Activated T-helper 1 cell treated with anti-CD3 and anti-CD28 coated beads, Interleukin-2, amount 50 U/mL, for 16 hours (primary cell): ENCODE measurements at places on chromosomes 16 and 17.

GRCh38 chr17:38544175-38544838, 61.4 kb downstream of the SRCIN1 start:
- DNase-seq, result no peak

- DNase-seq, result no peak
These were observed 41.0 kb upstream of the MSI2 start for GRCh38 chr17:57215317-57215716.

DNA sequence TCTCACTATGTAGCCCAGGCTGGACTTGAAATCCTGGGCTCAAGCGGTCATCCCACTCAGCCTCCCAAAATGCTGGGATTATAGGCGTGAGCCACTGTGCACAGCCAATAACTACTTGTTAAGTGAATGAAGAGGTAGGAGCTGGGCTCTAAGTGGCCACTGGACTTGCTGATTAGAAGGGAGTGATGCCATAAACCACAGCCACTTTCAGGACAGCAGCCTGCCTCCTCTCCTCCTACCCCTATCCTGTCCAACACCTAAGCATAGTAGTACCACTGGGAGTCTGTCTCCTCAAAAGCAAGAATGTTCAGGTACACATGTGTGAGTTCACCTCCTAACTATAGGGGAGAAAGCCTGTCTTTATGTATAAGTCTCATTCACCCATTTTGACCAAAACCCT, 12.2 kb upstream of the COG7 start:
- DNase-seq, result no peak

DNA sequence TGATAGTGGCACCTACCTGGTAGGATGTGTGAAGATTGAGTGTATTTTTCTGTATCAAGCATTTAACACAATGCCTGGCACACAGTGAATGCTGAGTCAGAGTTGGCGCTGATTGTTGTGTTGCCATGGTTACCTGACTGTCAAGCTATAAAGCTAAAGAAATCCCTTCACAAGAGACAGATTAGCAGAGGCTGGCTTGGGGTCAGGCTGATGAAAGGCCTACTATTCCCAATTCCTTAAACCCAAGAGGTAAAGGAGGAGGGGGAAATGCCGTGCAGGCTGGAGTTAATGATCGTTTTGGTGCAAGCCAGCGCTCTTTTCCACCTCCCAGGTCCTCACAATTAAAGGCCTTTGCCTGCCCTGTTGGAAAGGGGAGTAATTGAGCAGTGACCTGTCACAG, 5.9 kb downstream of the CLEC19A start:
- no peak for DNase-seq

GRCh38 chr17:7445619-7445968, 733 bp downstream of the CHRNB1 start:
- DNase-seq, result no peak

DNA sequence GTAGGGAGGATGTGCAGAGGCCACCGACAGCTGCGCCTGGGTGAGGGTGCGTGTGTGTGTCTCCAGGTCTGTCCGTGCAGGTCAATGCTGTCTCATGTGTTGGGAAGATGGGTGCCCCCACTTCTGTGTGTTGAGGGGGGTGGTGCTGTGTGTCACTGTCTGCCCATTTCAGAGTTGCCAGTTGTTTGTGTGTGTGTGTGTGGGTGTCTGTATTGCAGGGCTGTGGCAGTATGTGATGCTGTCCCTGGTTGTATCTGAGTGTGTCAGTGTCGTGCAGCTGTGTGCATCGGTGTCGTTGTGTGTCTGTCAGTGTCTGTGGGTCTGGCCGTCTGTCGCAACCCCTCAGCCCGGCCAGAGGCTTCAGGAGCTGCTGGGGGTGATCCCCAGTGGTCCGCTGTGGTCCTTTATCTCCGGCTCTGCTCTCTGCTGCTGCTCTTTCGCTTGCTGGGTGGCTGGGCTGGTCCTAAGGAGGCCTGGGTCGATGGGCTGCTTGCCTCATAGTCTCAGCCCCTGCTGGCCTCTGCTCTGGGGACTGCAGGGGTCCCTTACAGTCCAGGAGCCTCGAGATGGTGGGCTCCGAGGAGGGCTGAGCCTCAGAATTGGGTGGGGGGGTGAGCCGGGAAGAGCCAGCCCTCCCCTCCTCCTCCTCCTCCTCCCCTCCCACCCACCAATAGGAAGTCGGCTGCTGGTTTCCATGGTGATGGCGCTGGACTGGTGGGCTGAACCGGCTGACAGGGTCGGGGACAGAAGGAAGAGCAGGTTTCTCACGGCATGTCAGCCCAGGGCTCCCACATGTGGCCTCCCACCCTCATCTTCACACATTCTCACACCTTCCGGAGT, at the start of gene TSPOAP1:
TSS of gene TSPOAP1 (minus strand) at position 601 of the 840 bp plus-strand sequence. CDS start 875 bp downstream, outside the sequence.
- no peak for DNase-seq

- DNase-seq, result no peak
These were observed 1.1 kb upstream of the LLGL2 start for GRCh38 chr17:75524269-75524969.

GRCh38 chr16:65675161-65675560, 553.3 kb upstream of the CDH11 start:
- DNase-seq, result no peak

GRCh38 chr17:75808549-75808904, 23.9 kb downstream of the UNK start:
- DNase-seq, result no peak

- no peak for DNase-seq
These were observed 14.6 kb downstream of the ANKRD40 start for GRCh38 chr17:50693036-50693682.

GRCh38 chr16:26816266-26816665, 250.5 kb upstream of the C16orf82 start:
- DNase-seq, result no peak

GRCh38 chr16:84593825-84594724, 23.8 kb downstream of the COTL1 start:
- peak; percentile 58 for DNase-seq

- no peak for DNase-seq
These were observed 79.8 kb downstream of the TBC1D16 start for GRCh38 chr17:79955691-79956440.

- no peak for DNase-seq
These were observed 70.4 kb upstream of the TANC2 start for GRCh38 chr17:62895320-62896301.

- no peak for DNase-seq
These were observed 99.3 kb upstream of the C17orf78 start for GRCh38 chr17:37276475-37276874.

GRCh38 chr16:67461600-67462278, 19.2 kb downstream of the ATP6V0D1 start:
- no peak for DNase-seq

- DNase-seq, result no peak
These were observed 64.9 kb downstream of the ITFG1 start for GRCh38 chr16:47395733-47396498.

- DNase-seq, result no peak
These were observed 13.5 kb downstream of the PRCD start for GRCh38 chr17:76553178-76553908.

DNA sequence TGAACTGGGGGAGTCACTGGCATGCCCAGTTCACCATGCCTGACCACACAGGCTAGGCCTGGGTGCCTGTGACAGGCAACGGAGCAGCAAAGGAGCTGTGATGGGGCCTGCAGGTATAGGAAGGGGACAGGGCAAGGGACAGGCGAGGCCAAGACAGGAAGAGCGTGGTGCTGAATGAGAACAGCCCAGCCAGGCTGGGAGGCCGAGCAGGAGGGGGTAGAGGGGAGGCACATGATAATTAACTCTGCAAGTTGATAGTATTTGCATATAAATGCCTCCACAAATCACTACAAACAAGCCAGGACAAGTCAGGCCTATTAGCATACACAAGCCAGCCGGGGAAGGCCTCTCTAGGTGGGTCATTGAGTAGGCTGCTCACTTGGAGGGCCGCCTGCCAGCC, 7.8 kb downstream of the ZFHX3 start:
- DNase-seq, result no peak

GRCh38 chr17:2048805-2049204, 6.1 kb upstream of the HIC1 start:
- DNase-seq, result no peak

DNA sequence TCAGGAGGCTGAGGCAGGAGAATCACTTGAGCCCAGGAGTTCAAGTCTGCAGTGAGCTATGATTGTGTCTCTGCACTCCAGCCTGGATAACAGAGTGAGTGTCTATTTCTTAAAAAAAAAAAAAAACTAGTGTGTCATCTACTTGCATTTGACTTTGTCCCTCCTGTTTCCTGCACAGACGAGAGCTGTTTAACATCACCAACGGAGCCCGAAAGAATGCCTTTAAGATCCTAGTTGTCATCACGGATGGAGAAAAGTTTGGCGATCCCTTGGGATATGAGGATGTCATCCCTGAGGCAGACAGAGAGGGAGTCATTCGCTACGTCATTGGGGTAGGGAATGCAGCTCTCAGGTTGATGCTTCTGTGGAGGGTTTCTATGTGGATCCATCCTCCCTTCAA, 13.4 kb downstream of the ITGAM start:
- no peak for DNase-seq

GRCh38 chr16:2675021-2675420, 7.3 kb upstream of the KCTD5 start:
- DNase-seq, result no peak

- DNase-seq, result no peak
These were observed 34.8 kb downstream of the TMEM235 start for GRCh38 chr17:78266231-78266631.

- no peak for DNase-seq
These were observed 81.5 kb downstream of the MYO1D start for GRCh38 chr17:32795339-32795979.

- DNase-seq, result no peak
These were observed 34.0 kb downstream of the CPNE2 start for GRCh38 chr16:57126411-57126810.

- no peak for DNase-seq
These were observed 10.7 kb upstream of the PRPF8 start for GRCh38 chr17:1695365-1695764.

GRCh38 chr17:73720187-73720834, 76.1 kb upstream of the SDK2 start:
- no peak for DNase-seq

DNA sequence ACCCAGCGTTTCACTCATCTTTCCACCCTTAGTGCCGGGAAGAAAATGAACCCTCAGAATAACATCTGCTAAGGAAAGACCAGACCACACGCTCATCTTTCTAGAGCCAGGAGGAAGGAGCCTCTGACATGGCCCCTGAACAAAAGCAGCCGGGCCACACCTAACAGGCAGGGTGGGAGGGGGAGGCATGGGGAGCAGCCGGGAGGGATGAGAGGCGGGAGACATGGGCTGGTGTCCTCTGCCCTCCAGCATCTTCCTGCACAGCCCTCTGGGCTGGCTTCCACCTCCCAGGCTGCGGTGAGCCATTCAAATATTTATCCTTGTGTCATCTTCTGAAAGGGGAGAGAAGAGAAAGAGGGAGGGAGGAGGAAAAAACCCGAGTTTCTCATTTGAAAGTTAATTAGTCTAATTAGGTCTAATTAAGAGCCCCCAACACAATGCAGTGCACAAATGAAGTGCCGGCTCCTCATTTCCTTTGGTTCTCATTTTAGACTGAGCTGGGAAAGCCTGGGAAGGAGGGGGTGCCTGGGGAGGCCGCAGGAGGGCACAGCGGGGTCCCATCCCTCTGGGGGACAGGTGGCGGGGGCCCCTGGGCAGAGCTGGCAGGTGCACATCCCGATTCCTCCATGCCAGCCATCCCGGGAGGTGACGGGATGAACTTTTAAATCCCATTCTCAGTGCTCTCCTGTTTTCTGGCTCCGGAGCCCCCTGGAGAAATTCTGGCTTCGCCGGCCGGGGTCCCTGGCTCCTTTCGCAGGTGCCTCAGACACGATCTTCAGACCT, 90.5 kb downstream of the ENGASE start:
- no peak for DNase-seq

DNA sequence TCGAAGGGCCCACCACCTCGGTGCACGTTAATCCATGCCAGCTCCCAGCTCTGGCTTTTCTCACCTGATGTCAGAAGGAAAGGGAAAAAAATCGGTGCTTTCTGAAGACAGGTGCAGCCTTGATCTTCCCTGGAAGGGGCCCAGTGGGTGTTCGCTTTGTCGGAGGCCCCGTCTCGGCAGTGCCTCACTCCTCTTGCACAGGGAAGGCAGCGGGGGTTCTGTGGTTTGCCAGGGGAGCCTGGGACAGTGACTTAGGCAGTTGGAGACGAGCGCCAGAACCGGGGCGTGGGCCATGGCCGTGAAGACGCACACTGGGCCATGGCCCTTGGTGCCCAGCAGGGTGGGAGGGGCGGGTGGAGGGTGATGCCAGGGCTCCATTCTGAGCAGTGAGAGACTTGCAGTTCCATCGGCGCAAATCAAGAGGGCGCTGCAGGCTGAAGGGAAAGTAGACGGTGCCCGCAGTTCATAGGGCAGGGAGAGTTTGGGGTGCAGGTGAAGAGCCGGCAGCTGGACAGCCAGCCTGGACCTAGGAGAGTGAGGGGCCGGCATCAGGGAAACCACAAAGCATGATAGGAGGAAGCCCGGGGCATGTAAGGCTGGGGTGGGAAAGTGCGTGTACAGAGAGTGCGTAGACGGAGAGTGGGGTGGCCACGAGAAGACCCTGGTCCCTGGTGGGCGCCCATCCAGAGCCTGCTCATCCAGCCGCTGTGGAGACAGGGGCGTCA, 101.3 kb upstream of the CHMP6 start:
- no peak for DNase-seq

- no peak for DNase-seq
These were observed 782 bp downstream of the POLR2A start for GRCh38 chr17:7484919-7485377.

GRCh38 chr16:61128545-61129323, 907.5 kb downstream of the CDH8 start:
- no peak for DNase-seq

DNA sequence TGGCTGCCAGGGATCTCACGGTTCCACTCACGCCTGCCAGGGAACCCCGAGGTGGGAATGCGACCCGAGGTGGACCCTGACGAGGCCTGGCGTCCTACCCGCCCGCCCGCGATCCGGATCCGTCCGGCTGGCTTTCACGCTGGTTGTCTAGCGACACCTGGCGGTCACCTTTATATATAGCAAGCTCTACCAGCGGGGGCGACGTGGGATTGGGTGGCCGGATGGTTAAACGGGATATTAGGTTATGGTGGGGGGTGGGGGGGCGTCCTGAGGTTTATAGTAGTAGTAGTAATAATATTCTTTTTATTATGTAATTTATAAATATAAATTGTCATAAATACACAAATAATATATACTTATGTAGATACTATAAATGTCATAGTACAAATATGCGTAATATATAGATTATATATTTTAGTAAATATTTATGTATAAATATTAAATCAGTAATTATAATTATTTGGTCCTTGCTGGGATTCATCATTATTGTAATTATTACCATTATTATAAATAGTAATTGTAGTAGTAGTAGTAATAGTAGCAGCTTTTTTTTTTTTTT, 136.9 kb downstream of the KCNJ12 start:
- DNase-seq, result peak; percentile 56

DNA sequence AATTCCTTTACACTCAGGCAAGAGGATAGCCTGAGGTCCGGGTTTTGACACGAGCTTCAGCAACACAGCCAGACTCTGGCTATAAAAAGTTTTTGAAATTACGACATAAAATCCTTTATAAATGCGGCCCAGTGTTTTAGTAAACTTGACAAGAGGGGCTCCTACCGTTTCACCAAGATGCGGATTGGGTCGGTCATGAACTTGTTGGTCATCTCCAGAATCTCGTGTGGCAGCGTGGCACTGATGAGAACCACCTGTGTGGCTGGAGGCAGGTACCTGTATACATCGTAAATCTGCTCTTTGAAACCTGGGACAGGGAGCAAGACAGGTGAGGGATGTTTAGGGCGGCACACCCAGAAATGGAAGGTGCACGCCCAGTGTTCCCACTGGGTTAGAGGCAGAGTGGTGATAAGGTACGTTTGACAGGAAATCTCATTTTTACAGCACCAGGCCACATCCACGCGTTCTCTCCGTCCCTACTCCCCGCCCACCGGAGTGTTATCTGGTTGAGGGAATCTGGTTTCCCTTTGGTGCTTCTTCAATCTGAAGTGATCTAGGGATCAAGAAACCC, 8.0 kb downstream of the EIF4A3 start:
- no peak for DNase-seq
